Hair follicular keratinocyte (primary cell): ENCODE measurements at places on chromosomes 6 and 20. TPM values are rescaled to one million over a fixed set of nuclear protein-coding genes. Genes with fewer than 3 reads are reported as not detected.

FGD2 gene
- total RNA-seq: 0.23 TPM in 1 of 2 replicates, not detected in the other

RREB1 gene
- 14.9 and 18.6 TPM in 2 replicates for total RNA-seq

THBS2 gene
- 177 and 216 TPM in 2 replicates for total RNA-seq

RIPOR3 gene
- total RNA-seq: 0.04 TPM in 1 of 2 replicates, not detected in the other

PAQR8 gene
- 3.5 and 3.6 TPM in 2 replicates for total RNA-seq

OSBPL2 gene
- total RNA-seq: 22.7 and 25.1 TPM in 2 replicates

SLC16A10 gene
- not detected in 2 replicates for total RNA-seq

LPIN3 gene
- 9.3 and 16.2 TPM in 2 replicates for total RNA-seq

CALHM4 gene
- not detected in 2 replicates for total RNA-seq

RAET1L gene
- total RNA-seq: 0.78 and 1.1 TPM in 2 replicates

HLA-DQB1 gene
- 9.0 and 17.6 TPM in 2 replicates for total RNA-seq

ELOVL2 gene
- 0.04 TPM in 1 of 2 replicates, not detected in the other for total RNA-seq

BMP6 gene
- 0.04 TPM in 1 of 2 replicates, not detected in the other for total RNA-seq

CD83 gene
- 3.4 and 6.2 TPM in 2 replicates for total RNA-seq

AK9 gene
- total RNA-seq: 0.19 and 0.62 TPM in 2 replicates

CFB gene
- 1.2 and 3.4 TPM in 2 replicates for total RNA-seq

MCCD1 gene
- not detected in 2 replicates for total RNA-seq

BNIP5 gene
- total RNA-seq: not detected in 2 replicates

HTR1E gene
- total RNA-seq: not detected in 2 replicates

FAM217A gene
- total RNA-seq: not detected in 2 replicates

LPA gene
- total RNA-seq: not detected in 2 replicates

SIRPD gene
- not detected in 2 replicates for total RNA-seq

SEMG1 gene
- not detected in 2 replicates for total RNA-seq

TRIM15 gene
- not detected in 2 replicates for total RNA-seq

SYCP2L gene
- 0.23 and 0.61 TPM in 2 replicates for total RNA-seq

VSTM2L gene
- total RNA-seq: 1.7 and 9.0 TPM in 2 replicates

SPATA25 gene
- not detected in 2 replicates for total RNA-seq

ZNF311 gene
- 0.84 and 1.6 TPM in 2 replicates for total RNA-seq

CCDC170 gene
- total RNA-seq: under 0.01 and 1.1 TPM in 2 replicates

CAP2 gene
- 3.3 and 4.4 TPM in 2 replicates for total RNA-seq

HLA-B gene
- total RNA-seq: 48.4 and 141 TPM in 2 replicates

RSPH4A gene
- total RNA-seq: 0.16 TPM in 1 of 2 replicates, not detected in the other

TREML2 gene
- 0.08 and 0.23 TPM in 2 replicates for total RNA-seq

HLA-E gene
- 122 and 194 TPM in 2 replicates for total RNA-seq

RSPO4 gene
- 0.38 and 0.86 TPM in 2 replicates for total RNA-seq

AGER gene
- total RNA-seq: 1.3 and 1.8 TPM in 2 replicates
